Activated CD8-positive, alpha-beta memory T cell treated with anti-CD3 and anti-CD28 coated beads for 1 hour (primary cell): ENCODE measurements at places on chromosomes 1 and 21.

DNA sequence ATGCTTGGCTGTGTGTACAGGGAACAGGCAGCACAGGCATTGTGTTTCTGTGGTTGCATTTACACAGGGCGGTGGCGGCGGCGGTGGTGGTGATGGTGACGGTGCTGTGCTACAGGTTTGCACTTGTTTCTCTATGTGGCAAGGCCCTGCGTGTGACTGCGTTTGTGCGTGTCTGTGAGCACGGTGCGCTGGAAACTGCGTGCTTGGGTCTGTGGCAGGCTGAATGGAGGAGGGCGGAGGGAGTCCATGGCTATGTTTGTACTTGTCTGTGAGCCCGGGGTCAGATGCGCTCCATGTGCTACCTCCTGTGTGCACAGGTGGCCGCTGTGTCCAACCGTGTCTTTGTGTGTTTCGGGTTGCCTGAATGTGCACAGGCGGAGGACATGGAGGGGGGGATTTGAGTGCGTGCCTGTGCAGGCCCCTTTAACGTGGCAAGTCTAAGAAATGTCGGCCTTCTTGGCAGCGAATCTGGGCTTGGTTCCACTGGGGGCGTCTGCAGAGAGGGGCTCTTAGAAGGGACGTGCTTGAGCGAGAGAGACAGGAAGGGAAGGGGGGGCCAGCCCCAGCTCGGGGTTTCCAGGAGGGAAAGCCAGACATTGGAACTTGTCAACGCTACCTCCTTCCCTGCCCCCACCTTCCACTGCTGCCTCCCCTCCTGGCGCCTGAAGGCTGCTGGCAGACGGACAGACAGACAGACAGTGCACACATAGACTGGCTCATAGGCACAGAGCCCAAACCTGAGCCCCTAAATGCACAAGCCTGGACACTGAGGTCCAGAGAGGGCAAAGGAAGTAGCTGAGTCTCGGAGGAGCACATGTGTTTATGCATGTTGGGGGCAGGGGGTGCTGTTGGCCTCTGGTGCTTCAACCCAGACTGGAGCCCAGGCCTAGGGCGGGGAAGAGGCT lies 32.7 kb upstream of the WASF2 start:
- DNase-seq = peak; percentile 36

DNA sequence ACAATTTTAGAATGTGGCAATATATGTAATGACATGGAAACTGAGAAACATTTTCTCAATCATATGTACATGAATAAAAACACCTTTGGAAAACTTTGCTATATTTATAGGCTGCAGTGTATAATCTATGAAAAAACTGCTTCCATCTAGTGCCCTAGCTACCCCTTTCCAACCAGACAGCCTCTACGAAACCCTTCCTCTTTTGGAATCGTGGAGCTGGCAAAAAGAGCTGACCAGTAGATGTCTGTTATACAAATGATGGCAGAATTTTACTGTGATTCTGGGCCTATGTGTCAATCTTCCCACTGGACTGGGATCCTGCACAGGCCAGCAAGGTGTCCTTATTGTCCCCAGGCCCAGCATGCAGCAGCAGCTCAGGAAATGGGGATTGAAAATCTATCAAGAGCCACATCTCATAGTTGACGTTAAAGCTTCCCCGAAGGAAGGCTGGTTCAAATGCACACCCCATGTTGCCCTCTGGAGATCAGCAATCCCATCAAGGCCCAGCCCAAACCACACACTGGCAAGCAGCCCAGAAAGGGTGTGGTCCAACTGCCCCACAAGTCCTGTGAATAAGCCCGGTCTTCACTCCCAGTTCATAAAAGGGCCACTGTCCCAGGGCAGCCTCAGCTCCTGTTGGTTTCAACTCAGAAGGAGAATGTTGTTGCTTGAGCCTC lies 8.8 kb upstream of the FAM20B start:
- no peak for DNase-seq

DNA sequence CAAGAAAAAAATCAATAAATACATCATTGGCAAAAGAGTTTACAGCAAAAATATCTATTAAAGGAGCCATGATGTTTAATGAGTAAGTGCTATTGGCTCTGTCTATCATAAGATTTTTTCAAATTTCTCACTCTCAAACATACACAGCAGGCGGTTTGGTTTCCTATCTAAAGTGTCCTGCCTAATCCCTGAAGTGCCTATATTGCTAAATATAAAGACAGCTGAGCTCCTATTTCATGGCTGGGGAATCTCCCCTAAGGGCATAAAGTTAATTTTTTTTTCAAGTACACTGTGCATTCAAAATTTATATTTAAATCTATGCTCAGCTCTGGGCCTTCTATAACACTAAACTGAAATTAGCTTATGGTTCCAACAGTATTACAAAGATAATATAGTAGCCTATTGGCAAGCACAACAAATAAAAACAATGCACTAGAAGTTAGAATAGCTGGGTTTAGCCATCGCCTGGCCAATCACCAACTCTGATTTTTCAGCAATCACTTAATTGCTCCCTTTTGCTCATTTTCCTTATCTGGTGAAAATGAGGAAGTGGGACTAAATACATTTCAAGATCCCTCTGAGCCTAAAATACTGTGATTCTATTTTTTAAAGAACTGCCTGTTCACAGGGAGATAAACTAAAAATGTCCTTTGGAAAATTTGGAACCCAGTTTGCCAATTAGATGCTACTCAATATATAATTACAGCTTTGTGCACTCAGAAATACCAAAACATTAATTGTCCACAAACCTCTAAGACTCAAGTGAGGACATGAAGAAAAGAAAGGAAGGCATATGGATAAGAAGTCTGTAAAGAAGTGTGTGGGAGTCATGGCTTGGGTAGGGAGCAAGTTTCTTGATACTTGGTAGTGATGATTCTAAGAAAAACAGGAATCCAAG lies 62.5 kb downstream of the WDR64 start:
- no peak for DNase-seq

DNA sequence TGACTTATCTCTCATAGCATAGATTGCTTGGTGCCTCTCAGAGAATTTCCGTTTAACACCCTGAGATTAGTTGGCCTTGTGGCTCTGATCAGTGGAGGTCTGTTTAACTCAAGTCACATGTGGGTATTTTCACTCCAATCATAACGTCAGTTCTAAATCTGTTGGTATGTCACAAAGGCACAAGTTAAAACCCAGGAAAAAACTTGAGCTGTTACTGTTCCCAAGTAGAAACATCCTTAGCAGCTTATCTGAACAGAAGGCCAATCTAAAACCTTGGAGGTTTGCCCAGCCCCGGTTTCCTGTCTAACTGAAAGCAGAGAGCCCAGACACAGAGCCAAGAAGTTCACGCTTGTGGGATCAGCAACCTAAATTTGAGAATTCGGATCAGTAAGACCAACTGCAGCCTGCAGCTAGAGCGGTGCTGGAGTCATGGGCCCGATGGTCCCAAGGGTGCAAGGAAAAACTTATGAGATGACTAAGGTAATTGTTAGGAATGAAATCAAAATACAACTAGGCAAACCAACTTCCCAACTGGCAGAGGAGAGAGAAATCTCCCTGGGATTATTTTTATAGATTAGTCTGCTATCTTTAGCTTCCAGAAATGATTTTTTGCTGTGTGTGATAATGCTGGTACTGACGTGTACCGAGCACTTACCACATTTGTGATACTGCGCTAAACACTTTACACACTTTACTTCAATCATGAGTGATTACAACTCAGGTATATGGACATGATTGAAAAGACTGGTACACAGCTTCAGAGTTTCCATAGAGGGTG lies 90.2 kb upstream of the C1orf21 start:
- DNase-seq = no peak

GRCh38 chr1:111988377-111988742 lies 1.1 kb downstream of the KCND3 start:
- no peak for DNase-seq

GRCh38 chr1:9070486-9070885 lies 1.1 kb upstream of the SLC2A5 start:
- no peak for DNase-seq

GRCh38 chr21:42465008-42465802 lies 30.8 kb downstream of the RSPH1 start:
- no peak for DNase-seq

GRCh38 chr21:31838586-31839355 lies 34.0 kb upstream of the HUNK start:
- DNase-seq = no peak

DNA sequence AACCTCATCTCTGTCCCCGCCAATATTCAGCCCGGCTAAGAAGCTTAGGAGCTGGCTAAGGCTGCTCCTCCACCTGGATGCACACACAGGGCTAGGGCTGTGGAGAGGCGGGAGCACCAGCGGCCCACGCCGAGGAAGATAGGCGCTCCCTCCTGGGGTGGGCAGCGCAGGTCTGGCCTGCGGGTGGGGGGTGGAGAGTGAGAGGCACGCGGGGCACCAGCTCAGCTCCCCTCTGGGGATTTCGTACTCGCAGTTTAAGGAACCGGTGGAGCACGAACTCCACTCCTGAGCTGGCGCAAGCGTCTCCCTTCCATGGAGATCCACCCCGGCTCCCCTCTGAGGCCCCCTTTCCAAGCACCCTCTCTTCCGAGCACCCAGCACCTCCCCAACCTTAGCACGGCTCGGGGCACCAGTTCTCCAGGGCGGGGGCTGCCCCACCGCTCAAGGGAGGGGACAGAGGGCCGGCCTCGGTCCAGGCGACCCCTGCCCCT lies 433 bp upstream of the KAZN start:
- no peak for DNase-seq

DNA sequence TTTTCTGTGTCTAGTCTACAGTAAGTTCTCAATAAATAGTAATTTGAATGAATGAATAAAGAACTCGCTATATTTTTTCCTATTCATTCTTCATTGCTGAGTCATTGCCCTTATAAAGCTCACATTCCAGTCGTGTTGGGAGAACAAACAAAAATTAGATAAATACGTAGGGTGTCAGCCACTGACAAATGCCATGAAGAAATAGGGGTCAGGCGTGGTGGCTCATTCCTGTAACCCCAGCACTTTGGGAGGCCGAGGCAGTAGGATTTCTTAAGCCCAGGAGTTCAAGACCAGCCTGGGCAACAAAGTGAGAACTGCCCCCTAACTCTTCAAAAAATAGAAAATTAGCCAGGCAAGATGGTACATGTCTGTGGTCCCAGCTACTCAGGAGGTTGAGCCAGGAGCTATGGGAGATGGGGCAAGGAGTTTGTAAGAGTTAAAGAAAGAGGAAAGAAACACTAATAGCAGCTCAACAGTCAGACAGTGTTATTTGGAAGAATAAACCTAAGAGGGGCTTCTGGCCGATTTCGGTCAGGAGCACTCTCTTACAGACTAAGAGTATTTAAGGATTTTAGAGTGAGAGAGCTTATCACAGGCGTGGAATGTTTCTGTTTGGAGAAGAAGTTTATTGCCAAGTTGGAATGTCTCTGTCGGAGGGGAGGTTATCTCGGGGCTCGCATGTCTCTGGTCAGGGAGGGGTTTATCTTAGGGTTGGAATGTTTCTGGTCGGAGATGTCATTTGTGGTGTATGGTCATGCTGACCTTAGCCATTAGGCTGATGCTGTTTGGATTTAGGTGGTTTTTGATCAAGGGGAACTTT lies 1.8 kb upstream of the CHML start:
- DNase-seq = no peak

DNA sequence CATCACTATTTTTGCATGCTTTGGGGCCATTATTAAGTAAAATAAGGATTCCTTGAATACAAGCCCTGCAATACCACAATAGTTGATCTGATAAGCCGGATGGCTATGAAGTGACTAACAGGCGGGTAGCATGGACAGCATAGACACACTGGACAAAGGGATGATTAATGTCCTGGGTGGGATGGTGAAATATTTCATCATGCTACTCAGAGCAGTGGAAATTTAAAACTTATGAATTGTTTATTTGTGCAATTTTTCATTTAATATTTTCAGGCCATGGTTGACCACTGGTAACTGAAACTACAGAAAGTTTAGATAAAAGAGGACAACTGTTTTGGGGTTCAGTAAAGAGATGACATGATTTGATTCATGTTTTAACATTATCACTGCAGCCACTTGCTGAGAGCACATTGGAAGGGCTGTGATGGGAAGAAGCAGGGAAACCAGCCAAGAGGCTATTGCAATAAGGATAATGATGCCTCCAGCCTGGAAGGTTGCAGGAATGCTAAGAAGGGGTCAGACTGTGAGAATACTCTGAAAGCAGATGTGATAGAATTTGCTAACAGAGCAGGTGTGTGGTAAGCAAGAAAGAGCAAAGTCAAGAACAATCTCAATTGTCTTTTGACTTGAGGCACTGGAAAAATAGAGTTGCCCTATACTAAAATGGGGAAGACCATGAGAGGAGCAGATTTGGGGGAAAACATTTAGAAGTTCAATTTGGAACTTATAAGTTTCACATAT lies 62.5 kb upstream of the TNFSF4 start:
- no peak for DNase-seq

DNA sequence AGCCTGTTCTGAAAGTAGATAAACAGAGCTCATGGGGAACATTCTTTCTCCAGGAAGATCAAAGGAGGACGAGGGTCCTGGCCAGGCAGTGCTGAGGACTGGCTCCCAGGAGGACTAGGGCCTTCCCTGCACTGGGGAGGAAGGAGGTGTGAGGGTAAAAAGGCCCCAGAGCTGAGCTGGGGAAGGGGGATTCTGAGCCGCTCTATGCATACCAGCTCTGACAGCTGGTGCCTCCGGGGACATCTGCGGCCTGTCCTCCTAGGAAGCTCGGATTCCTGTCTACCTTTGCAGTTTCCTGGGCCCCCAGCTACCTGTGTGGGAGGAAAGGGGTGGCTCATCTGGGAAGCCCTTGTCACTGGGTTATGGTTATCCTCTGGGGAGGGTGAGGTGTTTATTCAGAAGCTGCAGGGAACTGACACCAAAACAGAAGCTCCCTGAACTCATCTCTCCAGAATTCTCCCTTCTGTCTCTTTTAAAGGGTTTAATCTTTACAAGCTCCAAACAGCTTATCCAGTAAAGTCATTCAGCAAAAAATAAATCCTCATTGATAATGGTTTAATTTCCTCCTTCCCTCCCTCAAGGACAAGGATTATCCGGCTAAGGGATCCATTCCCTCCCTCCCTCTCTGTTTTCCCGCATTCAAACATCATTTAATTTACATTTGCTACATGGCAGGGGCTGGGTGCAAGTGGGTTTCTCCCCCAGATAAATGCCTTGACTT lies 31.0 kb downstream of the NENF start:
- DNase-seq = no peak

DNA sequence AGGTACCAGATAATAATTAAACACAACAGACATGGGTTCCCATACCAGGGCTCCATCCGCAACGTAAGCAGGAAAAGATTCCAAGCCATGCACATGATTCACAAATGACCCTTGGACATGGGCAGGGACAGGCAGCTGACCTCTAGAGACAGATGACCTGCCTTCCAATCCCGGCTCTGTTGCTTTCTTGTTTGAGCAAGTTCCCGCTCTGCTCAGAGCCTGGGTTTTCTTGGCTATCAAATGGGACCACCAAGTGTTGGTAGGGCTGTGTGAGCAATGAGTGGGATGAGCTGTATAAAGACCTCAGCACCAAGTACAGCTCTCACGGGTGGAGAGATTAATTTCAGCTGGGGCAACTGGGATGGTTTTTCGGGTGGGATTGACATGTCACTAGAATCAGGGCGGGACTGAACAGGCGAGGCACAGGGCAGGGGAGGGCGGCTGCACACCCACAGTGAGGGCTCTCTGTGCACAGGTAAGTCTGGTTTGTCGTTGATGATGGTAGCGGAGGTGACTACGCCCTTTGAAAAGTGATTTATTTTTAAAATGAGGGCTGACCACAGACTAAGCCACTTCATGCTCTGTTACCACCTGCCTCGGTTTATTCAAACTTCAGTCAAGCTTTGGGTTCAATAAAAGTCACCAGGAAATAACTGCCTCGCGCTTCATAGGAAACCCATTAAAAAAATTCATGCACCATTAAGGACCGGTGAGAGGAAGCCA lies 57.5 kb upstream of the IFFO2 start:
- no peak for DNase-seq

- no peak for DNase-seq
These were observed 36.3 kb downstream of the MSTO1 start for GRCh38 chr1:155646307-155646706.

GRCh38 chr1:224273641-224274040 lies 56.3 kb downstream of the NVL start:
- no peak for DNase-seq
